ENCODE measurements at places on chromosomes 6 and 20.

GRCh38 chr6:156107624-156108101 lies 652.0 kb upstream of the NOX3 start:
- no peak for DNase-seq

DNA sequence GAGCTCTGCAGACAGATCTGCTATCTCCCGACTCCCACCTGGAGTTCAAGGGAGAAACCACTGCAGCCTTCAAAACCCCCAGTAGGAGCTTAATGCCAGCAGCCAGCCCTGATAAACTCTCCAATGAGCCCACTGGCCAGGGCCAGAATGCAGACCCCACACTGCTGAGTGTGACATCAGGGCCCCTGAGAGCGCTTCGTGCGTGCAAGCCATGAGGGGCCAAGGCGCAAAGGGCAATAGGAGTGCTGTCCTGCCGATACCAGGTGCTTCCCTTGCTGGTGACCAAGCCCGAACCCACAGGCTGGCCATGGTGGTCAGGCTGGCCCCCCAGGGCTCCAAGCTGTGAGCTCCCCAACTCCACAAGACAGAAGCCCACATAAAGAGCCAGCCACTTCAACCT lies 33.2 kb upstream of the CST7 start:
- DNase-seq = no peak

GRCh38 chr6:168160506-168161370 lies 81.7 kb upstream of the FRMD1 start:
- DNase-seq = no peak

GRCh38 chr6:168148231-168148849 lies 69.3 kb upstream of the FRMD1 start:
- DNase-seq = no peak

- no peak for DNase-seq
Measured at GRCh38 chr20:13485576-13485975, 153.2 kb downstream of the TASP1 start.

GRCh38 chr6:74549746-74550145 lies 656.1 kb downstream of the COL12A1 start:
- no peak for DNase-seq

GRCh38 chr6:3372912-3373554 lies 83.8 kb downstream of the SLC22A23 start:
- DNase-seq = no peak

DNA sequence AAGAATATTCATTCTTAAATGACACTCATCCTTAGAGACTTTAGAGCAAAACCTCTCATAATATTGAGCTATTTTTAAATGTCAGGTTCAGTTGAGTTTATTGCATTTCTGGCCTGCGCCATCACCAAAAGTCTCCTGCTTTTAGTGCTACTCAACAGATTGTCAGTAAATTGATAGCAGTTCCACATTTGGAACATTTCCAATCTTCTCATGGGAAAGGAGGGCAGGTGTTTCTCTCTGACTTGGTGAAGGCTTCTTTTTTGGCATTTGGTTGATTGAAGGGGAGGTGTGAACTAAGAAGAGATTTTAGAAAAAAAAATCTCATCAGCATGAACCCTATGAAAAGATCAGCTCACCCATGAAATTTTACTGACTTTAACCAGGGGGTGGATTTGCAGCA lies 125.9 kb upstream of the INSM1 start:
- DNase-seq = no peak

Data from stimulated activated CD4-positive, alpha-beta T cell treated with anti-CD3 and anti-CD28 coated beads, TNF-alpha, amount 100 ng/mL, for 1 hour (primary cell).